Spleen (tissue), 13 donors: ENCODE measurements at places on chromosomes 3 and 15. TPM values are rescaled to one million over a fixed set of nuclear protein-coding genes. Genes with fewer than 3 reads are reported as not detected.

GRCh38 chr15:43941071-43941470 is 114.3 kb downstream of the WDR76 start:
- DNase-seq: no peak

DNA sequence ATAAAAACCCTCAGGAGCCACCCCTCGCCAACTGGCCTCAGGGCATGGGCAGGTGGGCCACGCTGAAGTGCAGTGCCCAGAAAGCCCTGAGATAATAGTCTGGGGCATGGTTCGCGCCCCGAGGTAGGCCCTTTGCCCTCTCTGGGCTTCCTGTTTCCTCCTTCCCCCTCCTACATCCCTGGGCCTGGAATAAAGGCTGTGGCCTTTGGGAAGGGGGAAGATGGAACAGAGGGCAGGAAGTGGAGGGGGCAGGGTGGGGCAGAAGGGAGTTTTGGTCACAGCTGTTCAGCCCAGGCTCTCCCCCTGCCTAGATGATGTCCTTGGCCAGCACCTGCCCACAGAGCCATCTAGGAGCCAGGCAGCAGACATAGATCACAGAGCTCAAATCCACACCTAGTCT is 11.3 kb downstream of the CSRNP1 start:
- no peak for DNase-seq

DNA sequence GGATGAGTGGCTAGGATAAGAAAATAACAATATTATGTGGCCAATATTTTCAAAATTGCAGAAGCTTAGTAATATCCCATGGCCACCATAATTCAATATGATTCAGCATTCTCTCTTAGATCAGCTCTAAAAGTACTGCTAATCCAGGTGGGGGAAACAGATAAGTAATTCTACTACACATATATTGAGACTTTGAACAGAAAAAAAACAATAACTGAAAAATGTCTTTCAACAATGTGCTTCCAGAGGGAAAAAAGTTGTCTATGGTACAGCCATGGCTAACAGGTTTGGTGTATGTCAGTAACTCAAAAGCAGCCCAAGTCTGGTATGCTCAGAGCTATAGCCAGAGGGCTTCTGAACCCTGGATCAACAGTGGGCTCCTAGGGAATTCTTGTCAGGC is 42.4 kb upstream of the PPIB start:
- no peak for DNase-seq

- DNase-seq: no peak
Observed at GRCh38 chr3:152298393-152299248, 29.9 kb downstream of the MBNL1 start.

- DNase-seq: no peak
Observed at GRCh38 chr3:46188708-46189107, 19.4 kb downstream of the CCR1 start.

- DNase-seq: no peak
Observed at GRCh38 chr3:116034086-116034485, 410.8 kb downstream of the GAP43 start.

- DNase-seq: no peak
Observed at GRCh38 chr3:9986230-9986725, 363 bp downstream of the EMC3 start.

The NXPE3 gene
- total RNA-seq: 27.1 TPM

The TM4SF1 gene
- total RNA-seq: 207 TPM

The EFL1 gene
- total RNA-seq: 19.0 TPM
